NCI-H1092 treated with DMSO at 0.1 percent for 48 hours (cell line): ENCODE measurements at places on chromosomes 11 and 22.

DNA sequence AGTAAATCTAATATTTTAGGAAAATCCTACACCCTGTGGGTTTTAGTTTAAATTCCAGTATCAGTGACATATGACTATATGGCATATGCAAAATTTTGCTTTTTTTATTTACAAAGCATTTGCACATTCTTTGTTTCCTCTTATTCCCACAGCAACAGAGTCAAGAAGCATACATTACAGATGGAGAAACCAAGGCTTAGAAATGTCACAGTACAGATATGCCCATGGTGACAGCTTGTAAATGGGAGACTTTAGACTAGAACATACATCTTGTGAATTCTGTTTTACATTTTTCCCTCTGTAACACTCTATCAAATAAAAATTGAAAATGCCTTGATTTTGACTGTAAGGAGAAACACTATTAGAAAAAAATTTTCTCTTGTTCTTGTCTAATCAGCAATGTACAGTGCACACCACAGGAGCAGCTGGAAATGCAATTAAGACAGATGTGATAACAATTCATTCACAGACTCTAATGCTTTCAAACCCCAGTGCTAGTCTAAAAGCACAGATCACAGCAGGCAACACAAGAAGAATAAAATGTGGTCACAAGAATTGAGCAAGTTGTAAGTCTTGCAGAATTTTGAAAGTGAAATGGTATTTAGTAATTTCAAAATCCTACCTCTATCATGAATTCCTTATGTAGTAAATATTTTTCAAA lies 375.9 kb downstream of the LUZP2 start:
- DNase-seq: no peak

DNA sequence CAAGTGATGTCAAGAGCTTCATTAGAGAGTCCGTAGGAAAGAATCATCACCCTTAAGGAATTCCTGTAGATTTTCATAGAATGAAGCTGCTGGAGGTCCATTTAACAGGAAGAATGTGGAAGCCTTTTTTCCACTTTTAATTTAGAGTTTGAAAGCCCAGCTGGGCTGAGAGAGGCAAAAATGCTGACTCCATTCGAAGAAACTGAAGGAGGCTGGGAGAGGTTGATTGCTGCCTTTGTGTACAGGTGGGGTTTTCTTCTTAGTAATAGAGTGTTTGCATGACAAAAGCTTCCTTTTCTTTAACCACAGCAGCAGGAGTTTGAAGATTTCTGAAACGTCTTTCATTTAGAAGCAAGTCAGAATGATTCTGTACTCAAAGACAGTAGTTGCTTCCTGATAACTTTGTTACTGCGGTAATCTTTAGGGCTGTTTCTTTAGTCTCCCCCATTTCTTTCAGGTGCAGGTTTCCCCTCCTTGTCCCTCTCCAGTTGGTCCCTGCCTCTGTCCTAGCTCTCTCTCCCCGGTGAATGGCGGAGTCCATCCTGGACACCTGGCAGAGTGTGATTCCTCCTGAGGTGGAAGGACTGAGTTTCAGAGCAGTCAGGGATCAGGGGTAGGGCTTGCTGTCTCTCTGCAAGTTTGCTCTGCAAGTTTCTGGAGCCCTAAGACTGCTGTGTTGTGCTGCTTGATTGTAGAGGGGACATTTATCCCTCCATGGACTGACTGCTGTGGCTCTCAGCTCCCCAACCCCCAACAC lies 166.2 kb downstream of the LDLRAD3 start:
- no peak for DNase-seq

GRCh38 chr11:11988681-11989261 lies 19.7 kb downstream of the DKK3 start:
- DNase-seq: no peak

DNA sequence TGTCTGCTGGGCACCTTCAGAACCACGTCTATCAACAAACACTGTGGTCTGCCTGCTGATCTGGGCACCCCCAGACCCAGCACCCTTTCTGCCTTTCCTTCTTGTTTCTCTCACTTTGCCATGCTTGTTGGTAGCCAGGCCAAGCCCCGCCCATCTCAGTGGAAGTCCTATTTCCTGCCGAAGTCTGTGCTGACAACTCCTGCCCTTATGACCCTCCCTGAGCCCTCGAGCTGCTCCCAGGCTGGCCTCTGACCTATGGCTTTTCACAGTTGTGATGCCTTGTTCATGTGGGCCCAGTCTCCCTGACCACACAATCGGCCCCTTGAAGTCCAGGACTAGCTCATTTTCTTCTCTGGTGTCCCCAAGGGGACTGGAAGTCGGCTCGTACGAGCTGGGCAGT lies 132.1 kb downstream of the DSCAML1 start:
- no peak for DNase-seq

GRCh38 chr22:39748877-39749276 lies 144.7 kb downstream of the ENTHD1 start:
- peak; percentile 50 for DNase-seq

- DNase-seq: no peak
These were observed 11.8 kb upstream of the MAPK11 start for GRCh38 chr22:50281957-50282356.

DNA sequence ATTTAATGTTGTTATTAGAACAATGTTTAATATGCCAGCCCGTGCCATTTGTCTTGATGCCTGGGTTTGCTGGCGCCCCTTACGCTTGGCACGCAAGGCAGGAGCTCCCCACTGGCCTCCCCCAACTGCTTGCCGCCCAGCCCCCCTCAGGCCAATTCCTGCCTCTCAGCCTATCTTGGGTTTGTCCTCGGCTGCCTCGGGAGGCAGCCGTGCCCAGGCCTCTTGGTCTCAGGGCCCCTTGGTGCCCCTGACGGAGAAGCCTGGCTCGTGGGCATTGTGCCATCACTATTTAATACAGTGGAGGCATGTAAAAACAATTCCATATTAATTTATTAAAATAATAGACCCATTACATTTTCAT lies 119.8 kb downstream of the KCNQ1OT1 start:
- DNase-seq: no peak

DNA sequence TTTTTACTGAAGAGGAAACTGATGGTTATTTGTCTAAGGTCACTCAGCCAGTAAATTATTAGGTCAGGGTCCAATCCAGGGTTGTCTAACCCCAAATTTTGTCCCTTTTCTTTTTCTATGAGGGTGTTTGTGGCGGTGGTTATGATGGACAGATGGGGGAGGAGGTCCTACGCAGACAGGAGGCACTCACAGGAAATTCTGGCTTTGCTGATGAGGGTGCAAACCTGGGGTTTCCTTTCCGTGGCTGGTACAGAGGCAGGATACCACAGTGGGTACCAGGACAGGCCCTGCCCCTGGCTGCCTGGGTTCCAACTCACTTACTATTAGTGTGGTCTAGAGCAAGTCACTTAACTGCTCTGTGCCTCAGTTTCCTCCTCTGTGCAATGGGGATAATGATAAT lies 91.0 kb downstream of the RRM1 start:
- no peak for DNase-seq

DNA sequence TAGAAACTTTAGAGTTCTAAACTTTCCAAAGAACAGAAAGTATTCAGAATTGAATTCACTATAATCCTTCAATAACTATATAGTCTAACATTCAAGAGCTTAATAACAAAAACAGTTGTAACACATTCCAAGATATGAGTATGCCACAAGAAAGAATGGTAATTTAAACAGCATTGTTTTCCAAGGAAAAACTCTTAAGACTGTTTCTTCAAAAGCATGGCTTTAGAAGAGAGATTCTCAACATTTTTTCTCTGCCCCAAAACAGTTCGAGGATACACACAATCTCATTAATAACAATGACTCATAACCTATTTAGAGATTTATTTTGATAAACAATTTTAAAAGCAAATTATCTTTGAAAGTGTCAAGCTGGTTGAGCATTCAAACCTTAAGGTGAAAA lies 16.7 kb upstream of the ARHGAP32 start:
- DNase-seq: no peak

- no peak for DNase-seq
These were observed 6.8 kb downstream of the APIP start for GRCh38 chr11:34909415-34909814.

GRCh38 chr11:115075356-115075755 lies 397.0 kb downstream of the NXPE2 start:
- no peak for DNase-seq

DNA sequence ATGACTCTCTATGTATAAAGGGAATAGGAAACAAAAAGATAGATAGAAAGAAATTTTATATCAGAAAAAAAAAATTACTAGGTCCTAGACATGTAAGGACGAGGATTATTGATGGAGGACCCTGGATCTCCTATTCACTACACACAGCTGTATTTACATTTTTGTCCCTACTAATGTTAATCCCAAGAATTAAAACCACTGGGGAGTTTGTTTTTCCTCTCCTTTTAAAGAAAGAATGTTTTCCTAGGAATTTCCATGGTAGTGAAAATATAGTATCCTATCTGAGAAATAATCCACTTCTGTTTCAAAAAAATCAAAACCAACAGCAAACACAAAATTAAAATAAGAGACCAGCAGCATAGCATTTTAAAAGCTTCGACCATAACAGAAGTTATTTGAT lies 41.1 kb downstream of the PDGFD start:
- DNase-seq: no peak

DNA sequence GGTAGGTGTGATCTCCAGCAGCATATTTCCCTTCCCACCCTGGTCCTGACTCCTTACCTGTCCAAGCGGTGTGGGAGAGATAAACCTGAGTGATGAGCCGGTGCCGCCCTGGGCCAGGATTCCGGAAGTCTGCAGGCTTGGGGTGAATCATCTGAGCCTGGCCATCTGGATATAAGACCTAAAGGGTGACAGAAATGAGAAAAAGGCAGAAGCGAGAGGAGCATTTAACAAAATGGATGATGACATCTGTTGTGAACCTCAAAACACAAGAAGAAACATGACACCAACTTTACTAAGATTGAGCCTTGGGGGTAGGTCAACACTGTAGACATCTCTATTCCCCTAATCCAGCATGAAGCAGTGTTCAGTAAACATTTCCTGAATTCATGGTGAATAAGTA lies 62.8 kb downstream of the AAMDC start:
- no peak for DNase-seq

GRCh38 chr11:65861533-65862183 lies 1.4 kb downstream of the MUS81 start:
- no peak for DNase-seq

GRCh38 chr11:20158597-20159257 lies 1.5 kb downstream of the DBX1 start:
- no peak for DNase-seq

GRCh38 chr11:130023204-130023603 lies 20.6 kb upstream of the PRDM10 start:
- no peak for DNase-seq

DNA sequence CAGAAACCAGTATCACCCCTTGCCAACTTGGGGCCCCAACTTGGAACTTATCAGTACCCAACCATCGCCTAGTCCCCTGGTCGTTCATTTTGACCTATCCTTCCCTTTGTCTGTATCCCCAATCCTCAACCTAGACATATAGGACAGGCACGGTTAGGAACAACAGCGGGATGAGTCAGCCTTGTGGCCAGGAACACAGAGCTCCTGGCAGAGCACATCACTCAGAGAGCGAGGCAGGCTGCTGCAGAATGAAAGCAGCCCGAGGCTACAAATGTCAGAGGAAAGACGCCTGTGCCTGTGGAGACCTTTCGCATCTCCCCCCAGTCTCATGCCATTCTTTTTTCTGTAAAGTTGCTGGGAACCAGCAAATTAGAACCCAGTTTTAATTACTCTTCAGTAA lies 14.6 kb downstream of the DKK3 start:
- no peak for DNase-seq

DNA sequence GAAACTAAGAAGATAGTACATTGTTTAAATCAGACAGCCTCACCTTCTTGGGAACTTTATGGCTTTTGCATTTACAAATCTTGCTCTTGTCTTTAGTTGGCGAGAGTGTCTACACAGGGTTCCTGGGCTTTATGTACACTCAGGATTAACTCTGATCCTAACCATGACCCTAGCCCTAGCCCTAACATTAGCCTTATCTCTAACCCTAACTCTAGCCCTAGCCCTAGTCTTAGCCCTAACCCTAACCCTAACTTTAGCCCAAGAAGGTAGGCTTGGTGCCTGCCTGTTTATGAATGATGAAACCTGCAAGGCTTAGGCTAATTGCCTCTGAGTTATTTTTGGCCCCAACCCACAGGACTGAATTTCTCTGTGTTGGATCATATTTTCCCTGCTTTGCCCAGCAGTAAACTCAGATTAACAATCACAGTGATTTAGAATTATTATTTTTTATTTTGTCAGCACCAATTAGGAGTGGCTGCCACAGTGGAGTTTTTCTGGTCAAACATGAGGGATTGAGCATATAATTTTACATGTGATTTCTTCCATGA lies 44.1 kb upstream of the OR9Q1 start:
- DNase-seq: no peak

GRCh38 chr22:49111085-49111484 lies 716.6 kb downstream of the BRD1 start:
- DNase-seq: no peak

GRCh38 chr11:35058669-35059434 lies 80.1 kb upstream of the CD44 start:
- DNase-seq: no peak

DNA sequence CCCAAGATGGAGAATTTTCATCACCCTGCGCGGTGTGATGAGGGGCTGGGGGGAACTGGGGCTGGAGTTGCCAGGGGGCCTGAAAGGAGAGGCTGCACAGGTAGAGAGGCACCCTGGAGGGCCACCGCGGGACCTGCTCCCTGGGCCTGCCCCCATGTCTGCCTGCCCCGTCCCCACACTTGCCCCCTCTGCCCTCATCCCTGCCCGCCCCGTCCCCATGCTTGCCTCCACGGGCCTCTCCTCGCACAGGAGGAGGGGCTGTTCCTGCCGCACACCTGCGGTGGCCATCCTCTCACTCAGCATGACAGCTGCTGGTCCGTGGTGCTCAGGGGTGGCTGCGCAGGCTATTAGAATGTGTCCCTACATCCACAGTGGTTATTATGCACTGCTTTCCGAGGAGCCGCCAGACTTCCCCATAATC lies 43.5 kb downstream of the LINC01488 start:
- no peak for DNase-seq

GRCh38 chr11:35223371-35223796 lies 84.4 kb downstream of the CD44 start:
- peak; percentile 23 for DNase-seq

DNA sequence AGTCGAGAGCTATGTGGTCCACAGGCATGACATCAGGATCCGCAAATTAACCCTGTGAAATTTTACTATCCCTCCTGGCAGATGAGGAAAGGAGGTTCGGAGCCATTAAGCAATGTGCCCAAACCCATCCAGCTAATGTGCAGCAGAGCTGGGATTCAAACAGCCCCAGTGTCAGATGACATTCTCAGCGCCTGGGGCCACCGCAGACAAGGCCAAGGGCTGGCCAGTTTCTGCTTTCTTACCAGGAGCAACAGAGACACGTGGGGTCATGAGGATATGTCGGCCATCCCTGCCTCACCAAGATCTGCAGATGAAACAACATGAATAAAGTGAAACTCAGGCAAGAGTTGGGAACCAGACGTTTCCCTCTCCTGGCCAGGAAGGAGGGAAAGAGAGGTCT lies 110.2 kb downstream of the TENM4 start:
- DNase-seq: no peak
